ENCODE measurements at places on chromosomes 4 and X.

- no peak for DNase-seq
Observed at GRCh38 chr4:14816623-14817261, 185.5 kb upstream of the CPEB2 start.

DNA sequence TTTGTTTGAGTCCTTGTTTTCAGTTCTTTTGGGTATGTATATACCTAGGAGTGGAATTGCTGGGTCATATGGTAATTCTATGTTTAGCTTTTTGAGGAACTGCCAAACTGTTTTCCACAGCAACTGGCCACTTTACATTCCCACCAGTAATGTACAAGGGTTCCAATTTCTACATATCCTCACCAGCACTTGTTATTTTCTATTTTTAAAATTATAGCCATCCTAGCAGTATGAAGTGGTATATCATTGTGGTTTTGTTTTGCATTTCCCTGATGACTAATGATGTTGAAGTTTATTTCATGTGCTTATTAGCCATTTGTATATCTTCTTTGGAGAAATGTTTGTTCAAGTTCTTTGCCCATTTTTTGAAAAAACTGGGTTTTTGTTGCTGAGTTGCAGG lies 39.6 kb downstream of the TMEM164 start:
- peak; percentile 9 for DNase-seq

DNA sequence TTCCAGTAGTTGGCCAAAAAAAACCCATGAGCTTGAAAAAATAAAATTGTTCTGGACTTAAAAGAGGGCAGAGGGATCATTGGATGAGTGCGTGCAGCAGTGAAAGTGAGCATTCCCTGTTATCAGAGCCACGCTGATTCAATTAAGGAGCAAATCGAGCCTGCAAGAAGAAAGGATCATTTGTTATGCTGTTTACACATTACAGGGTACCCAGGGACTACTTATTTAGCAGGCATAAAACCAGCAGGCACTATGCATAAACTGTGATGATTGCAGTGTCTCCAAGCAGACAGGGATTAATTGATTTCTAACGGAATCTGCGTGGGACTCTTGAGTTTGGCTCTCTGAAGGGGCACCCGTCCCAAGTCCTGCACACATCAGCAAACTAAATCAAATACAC lies 83.5 kb downstream of the SHOX start:
- no peak for DNase-seq

DNA sequence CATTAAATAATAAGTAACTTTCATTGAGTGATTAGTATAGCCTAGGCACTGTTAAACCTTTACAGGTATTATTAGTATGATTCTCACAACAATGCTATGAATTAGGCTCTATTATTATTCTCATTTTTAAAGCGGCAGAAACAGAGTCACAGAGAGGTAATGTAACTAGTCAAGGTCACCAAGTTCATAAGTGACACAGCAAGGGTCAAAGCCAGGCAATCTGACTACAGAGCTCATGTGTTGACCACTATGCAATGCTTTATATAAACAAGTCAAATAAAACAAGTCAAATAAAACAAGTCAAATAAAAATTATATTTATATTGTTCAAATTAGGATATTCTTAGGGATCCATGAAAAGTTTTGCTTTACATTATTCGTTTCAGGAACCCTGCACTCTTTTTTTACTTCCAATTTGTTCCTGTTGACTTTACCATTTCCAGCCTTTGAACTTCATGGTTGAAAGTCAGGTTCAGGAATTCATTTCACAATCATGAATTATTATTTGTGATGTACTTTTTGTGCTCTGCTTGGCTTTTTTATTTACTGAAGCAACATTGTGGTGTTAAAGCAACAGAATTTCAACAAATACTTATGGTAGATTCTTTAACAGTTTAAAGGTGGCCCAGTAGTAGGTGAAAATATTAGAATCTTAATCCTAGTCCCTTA lies 18.0 kb upstream of the ZC4H2 start:
- no peak for DNase-seq

DNA sequence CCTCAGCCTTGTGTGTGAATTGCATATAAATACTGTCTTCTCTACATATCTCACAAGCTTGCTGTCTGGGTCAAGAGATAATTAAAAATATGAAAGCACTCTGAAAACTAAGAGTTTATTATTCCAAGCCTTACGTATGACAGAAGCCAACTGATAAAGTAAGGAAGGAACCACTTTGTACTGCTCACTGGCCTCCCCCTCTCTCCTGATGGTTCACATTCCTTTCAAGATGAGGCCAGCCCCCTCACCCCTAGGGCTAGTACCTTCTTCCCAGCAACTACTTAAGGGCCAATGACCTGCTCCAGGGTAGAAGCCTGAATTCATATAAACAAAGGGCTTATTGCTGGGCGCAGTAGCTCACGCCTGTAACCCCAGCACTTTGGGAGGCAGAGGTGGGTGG lies 5.4 kb upstream of the SOWAHD start:
- DNase-seq = no peak

- no peak for DNase-seq
Observed at GRCh38 chr4:68283714-68284113, 38.2 kb upstream of the TMPRSS11B start.

DNA sequence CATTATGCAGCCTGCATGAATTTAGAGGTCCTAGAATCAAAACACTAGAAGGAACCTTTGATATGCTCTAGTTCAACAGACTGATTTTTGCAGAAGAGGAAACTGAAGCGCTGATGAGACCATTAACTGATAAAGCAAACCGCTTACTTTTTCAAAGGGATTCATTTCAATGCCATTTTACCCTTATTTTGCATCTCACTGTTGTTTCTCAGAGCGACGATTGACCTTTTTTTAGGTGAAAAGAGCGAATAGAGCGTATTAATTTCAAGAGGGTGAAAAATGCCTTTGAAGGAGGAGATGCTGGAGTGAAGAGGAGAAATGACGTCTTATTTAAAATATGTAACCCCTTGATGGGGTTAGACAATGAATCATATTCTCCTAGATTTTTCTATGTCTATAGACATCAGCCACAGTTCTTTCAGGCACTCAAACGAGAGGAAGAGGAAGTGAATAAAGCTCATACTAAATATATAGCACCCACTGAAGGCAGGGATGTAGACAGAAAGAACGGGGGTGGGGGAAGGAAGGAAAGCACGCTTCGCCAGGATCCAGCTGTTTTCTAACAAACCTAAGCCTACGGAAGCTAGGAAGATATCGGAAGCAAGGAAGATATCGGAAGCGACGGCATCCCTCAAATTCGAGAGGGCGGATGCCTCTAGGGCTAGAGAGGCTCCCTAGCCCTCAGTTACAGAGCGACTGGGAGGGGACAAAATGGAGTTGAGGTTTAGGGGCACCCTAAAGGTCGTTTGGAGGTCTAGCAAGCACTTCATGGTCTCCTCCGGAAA lies 848 bp downstream of the ACSL4 start:
- peak; percentile 61 for DNase-seq

GRCh38 chrX:140141444-140142029 lies 176.2 kb upstream of the CXorf66 start:
- peak; percentile 41 for DNase-seq

- DNase-seq = no peak
Observed at GRCh38 chrX:23202326-23202725, 132.3 kb upstream of the PTCHD1 start.

DNA sequence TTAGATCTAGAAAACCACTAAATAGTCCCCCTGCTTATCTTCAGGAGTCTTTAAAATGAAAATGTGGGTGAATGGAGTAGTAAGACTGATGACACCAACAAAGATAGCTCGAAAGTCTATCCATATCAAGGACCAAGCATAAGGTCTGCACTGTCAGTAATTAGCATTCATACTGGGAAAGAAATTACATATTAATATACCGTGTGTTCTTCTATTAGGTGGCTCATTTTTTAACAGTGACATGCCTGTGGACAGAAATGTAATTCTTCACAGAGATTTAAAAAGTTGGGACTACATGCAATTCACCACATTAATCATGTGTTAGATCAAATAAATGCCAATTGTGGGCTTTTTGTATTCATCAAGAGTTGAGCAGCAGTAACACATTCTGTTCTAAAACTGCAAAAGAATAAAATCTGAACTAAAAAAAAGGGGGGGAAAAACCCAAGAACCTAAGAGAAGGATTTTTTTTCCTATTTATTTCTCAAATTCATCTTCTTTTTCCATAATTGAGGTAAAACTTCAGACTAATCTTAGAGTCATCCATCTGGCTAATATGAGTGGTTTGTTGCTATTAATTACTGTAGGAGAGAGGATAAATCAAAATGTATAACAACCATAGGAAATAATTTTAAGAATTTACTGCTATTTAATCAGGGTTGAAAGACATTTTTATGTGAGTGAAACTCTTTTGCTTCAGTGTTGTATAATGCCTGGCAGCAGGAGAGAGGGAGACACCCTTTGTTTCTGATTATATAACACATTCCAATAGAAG lies 386.7 kb upstream of the IGFBP7 start:
- no peak for DNase-seq

- peak; percentile 21 for DNase-seq
Observed at GRCh38 chr4:38241541-38241940, 281.3 kb downstream of the PTTG2 start.

GRCh38 chr4:125522992-125523391 lies 208.2 kb downstream of the FAT4 start:
- no peak for DNase-seq

GRCh38 chrX:63503541-63503940 lies 152.4 kb upstream of the SPIN4 start:
- DNase-seq = peak; percentile 52

DNA sequence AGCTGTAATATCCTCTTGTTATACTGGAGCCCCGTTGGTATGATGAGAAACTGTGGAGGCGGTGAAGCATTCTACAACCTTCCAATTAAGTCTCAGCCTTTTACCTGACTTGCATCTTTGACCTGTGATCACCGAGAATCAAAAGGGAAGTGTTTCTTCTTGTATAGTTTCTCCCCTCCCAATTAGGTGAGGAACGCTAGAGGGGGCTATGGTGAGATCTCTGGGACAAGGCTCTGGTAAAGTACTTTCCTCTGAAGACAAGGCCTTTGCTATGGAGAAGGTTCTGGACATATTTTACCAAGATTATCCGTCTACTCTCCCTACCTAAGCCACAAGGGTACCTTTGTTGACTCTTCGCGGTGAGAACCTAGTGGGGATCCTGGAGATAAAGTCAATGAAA lies 111.3 kb downstream of the CBLL2 start:
- DNase-seq = no peak

- no peak for DNase-seq
Observed at GRCh38 chr4:154603033-154603943, 9.2 kb downstream of the FGG start.

GRCh38 chr4:141356321-141356962 lies 135.7 kb downstream of the ZNF330 start:
- DNase-seq = no peak

GRCh38 chrX:39633293-39633692 lies 464.5 kb downstream of the BCOR start:
- peak; percentile 53 for DNase-seq

DNA sequence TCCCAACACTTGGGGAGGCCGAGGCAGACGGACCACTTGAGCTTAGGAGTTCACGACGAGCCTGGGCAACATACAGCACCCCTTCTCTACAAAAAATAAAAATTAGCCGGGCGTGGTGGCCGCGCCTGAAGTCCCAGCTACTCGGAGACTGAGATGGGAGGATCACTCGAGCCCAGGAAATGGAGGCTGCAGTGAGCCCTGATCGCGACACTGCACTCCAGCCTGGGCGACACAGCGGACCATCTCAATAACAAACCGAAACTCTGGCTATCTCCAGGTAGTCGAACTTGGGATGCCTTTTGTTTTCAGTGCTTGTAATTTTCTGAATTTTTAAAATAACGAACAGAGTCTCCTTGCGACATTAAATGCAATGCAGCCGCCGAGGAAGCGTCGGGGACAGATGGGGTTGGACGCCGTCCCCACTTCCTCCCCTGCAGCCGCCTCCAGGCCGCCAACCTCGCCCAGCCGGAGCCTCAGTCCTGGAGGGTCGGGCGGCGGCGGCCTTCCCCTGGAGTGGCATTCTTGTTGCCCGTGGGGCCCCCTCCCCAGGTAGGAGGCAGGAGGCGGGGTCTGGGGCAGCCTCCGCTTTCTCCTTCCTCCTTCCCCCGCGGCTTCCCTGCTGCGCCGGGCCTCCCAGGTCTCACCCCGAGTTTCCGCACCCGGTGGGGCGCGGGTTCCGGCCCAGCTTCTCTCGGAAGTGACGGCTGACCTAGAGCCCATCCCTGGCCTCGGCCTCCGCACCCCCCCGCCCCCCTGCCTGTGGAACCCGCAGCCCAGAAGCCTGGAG lies 14.6 kb downstream of the HMX1 start:
- no peak for DNase-seq

DNA sequence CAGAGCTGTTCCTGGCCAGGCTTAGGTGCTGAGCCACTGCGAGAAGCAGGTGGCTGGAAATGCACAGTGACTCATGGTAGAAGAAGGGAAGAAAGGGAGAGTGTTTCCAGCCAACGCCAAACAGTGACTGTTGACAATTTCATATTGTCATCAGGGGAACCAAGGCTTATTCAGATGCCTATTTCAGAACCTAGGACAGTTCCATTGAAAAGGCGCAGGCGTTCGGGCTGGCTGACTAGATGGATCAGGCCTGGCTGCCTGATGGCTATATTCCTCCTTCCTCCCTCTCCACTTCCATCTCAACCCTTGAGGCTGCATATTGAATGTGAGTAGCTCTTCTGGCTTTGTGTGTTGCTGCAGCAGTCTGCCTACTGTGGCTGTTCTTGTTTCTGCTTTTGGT lies 73.0 kb upstream of the FRMPD4 start:
- peak; percentile 14 for DNase-seq

DNA sequence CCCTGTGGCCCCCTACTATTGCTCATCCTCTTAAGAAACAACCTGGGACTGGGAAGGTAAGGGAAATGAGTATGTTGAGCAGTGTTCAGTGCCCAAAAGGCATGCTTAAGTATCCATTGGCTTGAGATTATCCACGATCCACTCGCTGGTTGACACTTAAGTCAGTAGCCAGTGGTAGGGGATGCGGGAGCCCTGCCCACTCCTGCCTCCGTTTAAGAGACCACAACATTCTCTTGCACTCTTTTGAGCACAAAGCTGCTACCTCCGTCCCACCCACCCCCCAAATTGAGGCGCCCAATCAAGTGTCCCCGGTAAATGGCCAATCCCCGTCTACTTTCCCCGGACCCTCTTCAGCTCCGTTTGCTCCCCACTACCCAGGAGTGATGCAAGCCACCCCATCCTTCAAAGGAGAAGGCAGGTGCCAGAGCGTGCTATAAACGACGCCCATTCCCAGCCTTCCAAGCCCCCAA lies 25.0 kb downstream of the UTP14A start:
- DNase-seq = peak; percentile 14

DNA sequence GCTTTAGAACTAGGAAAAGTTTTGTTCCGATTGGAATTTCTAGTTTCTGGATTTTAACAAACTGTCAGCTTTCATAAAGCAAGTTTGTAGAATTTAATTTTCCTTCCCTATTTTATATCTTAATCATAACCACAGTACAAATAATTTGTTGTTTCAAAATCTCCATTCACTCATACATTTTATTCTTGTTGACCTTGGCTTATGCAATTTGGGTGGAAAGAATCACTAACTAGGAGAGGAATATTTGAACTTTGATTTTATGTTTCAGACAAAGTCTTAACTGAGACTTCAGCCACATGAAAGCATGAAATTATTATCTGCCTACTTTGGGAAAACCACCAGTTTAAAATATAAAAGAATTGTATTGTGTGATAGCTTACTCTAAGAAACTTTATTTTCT lies 427.9 kb downstream of the SPRY1 start:
- DNase-seq = peak; percentile 39
